Left renal pelvis (tissue), 4 donors: ENCODE measurements at places on chromosomes 16 and 17. TPM values are rescaled to one million over a fixed set of nuclear protein-coding genes. Genes with fewer than 3 reads are reported as not detected.

The MARVELD3 gene
- polyA plus RNA-seq, result 0.67 TPM

The CA5A gene
- polyA plus RNA-seq, result 0.07 TPM

The KRTAP1-5 gene
- not detected for polyA plus RNA-seq

The MAPT gene
- 11.2 TPM for polyA plus RNA-seq

The CACNG5 gene
- polyA plus RNA-seq, result 3.8 TPM

The CLEC18C gene
- 46.8 TPM for polyA plus RNA-seq
